CD8-positive, alpha-beta T cell (primary cell): ENCODE measurements at places on chromosomes 2 and 18.

DNA sequence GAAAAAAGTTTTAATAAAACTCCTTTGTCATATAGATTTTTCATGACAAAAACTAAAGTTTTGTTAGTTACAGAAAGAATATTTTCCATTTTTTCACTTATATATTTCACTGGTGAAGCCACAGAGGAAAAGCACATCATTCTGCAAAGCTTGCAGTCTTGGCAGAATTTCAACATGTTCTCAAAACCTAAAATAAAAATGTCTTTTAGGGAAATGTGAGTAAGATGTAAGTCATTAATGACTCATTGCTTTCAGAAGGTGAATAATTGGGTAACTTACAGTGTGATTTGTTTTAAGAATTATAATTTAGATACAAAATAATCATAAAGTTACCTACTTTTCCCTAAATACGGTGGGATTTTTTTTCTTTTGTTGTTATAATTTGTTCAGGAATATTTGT, 43.4 kb upstream of the TNFRSF11A start:
- no peak for DNase-seq

DNA sequence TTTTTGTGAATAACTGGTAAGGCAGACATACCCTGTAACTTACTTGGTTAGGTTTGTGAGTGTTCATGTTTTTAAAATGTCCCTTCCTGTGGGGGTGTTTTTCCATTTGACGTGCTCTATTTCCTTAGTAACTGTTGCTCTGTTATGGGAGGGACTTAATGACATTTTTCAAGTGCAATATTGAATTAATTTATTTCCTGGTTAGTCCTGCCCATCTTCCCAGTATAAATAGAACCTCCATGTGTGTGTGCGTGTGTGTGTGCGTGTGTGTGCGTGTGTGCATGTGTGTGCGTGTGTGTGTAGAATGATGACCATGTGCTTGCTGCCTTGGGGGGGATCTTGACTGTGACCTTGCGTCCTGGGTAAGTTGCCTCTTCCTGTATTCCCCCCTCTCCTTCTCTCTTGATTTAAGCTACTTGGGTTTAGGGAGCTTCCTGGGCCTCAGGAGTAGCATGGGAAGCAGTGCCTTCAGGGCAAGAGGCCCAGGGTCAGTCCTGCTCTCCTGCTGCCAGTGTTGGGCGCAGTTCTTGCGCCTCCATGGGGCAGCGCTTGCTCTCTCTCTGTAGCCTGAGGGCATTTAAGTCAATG, 163.9 kb downstream of the LDLRAD4 start:
- no peak for DNase-seq

GRCh38 chr18:55343396-55344073, 244.5 kb downstream of the TCF4 start:
- no peak for DNase-seq

DNA sequence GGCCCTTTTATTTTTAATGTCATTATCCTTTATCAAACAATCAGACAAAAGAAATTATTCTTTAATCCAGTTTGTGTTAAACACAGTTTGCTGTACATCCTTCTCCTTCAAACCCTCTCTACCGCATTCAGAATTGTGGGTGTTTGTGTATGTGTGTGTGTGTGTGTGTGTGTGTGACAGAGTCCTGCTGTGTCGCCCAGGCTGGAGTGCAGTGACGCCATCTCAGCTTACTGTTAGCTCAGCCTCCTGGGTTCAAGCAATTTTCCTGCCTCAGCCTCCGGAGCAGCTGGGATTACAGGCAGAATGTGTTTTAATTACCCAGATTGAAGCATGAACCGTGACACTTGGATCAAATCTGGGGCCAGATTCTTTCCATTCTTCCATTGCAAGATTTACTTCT, 723.7 kb downstream of the DCDC2C start:
- no peak for DNase-seq

DNA sequence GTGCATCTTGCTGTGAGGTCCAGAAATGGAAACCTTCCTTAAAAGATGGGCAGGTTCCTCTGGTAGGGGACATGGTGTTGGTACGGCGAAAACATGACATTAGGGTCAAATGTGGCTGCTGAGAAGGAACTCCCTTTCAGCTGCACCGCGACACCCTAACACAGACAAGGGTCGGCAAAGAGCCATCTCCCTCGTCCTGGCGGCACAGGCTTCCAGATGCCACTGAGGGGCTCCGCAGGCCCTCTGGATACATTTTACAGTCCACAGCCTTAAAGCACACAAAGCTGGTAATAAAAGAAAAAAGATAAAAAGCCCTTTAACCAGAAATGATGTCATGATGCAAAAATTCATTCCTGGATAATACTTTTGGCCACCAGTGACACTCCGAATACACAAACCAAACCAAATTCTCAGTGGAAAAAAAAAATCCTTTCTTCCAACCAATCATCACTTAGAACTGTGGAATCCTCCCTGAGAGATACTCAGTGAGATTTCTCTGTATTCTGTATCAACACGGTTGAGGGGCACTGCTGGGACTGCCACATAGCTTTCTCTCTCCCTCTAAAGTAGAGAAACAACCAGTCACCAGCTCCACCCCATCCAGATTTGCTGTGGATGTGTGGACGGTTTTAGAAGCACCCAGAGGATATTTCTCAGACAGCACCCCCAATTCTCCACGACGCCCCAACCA, 174.8 kb downstream of the HDAC4 start:
- DNase-seq = no peak

DNA sequence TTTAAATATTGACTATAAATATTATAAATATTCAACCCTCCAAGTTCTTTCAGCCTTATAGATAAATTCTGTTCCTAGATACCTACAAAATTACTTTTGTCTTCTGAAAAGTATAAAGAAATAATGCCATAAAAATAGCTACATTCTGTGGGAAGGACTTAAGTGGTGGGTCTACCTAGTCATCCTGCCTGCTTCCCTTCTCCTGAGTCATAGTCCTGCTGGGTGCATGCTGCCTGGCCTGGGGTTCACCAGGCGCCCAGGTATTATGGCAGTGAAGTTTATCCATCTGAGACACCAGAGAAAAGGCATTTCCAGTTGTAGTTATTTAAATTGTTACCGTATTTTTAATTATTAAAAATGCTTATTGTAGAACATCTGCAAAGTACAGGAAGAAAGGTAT, 167.5 kb downstream of the SLC39A10 start:
- no peak for DNase-seq

GRCh38 chr18:37438417-37439180, 127.0 kb downstream of the CELF4 start:
- no peak for DNase-seq

DNA sequence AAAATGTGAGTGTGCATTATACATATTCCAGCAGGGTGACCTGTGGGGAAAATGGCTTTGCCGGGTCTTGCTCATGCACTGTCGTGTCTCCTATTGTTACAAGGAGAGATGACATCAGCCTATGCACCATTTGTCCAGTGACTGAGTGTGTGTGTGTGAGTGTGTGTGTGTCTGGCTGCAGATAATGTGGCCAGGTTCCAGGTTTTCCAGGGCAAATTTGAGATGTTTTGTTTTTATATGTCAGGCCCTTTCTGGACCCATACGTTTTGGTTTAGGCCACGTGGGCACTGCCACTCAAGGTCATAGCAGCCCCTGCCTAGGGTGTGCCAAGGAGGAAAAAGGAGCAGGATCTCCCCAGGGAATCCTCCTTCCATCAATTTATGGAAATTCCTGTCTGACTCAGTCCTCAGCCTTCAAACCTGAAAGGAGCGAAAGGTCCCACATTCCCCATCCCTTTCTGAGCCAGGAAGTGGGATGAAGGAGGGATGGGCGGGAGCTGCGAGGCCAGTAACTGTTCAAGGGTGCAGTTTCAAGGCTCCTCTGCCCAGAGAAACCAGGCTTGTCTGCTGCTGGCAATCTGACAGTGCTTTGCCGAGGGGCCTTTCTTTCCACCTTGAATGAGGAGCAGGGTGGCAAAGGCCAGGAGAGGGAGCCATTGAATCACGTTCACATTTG, 93.0 kb upstream of the SMAD2 start:
- no peak for DNase-seq

GRCh38 chr2:52345082-52345481, 1313.2 kb upstream of the NRXN1 start:
- no peak for DNase-seq

GRCh38 chr18:7512348-7512747, 54.8 kb upstream of the PTPRM start:
- no peak for DNase-seq

DNA sequence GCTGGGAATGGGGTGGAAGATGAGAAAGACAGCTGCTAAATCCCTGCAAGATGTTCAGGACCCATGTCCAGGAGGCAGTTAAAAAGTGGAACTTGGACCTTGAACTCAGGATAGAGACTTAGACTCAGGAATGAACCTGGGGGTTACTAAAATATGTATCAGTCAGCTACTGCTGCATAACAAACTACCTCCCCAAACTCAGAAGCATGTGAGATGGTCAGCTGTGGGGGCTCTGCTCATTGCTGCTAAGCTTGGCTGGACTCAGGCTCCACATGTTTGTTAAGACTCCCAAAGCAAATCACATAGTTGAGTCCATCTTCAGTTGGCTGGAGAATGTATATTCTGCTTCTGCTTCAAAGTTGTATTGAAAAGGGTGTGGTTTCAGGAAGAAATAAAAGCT, 61.4 kb upstream of the COPS8 start:
- no peak for DNase-seq

DNA sequence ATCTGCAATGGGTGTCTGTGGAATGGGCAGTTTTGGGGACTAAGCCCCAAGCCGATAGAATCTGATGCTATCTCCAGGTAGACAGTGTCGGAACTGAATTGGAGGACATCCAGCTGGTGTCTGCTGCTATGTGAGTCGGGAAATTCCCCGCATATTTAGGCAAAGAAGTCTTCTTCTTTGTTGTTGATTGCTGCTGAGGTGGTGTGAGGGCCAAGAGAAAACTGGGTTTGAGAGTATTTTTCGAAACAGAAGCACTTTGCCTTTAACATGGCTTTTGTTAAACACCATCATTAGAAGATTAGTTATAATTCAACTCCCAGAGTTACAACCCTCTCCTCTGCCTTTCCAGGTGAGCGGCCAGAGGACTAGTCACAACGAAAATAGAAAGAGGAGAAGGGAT, 49.4 kb upstream of the ACTR3 start:
- no peak for DNase-seq

GRCh38 chr2:72126186-72127100, 21.2 kb downstream of the CYP26B1 start:
- peak; percentile 13 for DNase-seq

DNA sequence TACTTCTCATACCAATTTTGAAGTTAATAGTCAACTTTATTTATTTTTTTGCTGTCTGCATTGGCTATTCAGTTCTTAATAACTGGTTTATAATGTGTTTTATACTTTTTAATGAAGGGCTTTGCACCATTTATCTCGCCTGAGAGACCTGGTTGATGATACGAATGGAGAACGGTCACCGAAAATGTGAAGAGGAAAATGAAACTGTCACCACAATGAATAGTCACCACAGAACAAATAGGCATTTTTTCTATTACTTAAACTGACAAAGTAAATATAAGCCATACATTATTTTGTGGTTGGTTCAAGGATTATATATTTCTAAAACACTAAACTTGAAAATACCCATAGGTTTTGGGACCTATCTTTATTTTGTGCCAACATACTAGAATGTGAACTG, 20.4 kb downstream of the C18orf54 start:
- DNase-seq = no peak

GRCh38 chr2:69375494-69376353, 11.3 kb downstream of the GFPT1 start:
- no peak for DNase-seq

GRCh38 chr2:43075811-43076585, 150.4 kb downstream of the ZFP36L2 start:
- DNase-seq = no peak

DNA sequence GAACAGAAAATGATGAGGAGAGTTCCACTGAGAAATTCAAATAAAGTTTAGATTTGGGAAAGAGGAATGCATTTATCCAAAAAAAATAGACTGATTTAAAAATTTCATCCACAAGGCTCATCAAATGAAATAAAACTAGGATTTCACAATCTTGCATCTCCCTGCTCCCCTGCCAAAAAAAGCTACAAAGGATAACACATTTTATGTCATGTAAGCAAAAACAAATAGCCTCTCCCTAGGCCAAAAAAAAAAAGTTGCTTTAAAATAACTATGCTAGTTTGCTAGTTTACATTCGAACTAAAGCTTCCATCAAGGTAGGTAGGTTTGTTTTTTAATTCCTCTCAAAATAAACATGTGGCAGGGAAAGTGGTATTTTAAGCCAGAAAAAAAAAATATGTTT, 465.5 kb upstream of the ID2 start:
- DNase-seq = no peak

DNA sequence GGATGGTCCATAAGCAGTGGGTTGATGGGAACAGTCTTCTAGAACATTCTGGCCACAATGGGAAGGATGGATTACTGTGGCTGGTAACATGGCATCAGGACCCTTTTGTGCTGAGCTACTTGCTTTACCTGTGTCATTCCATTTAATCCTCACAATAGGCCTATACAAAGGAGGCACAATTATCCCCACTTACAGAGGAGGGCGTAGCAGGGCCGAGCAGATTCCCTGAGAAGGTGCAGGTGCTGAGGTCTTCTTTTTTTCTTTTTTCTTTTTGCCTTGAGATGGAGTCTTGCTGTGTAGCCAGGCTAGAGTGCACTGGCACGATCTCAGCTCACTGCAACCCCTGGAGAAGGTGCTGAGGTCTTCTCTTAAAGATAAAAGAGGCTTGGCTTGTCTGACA, 6.7 kb upstream of the LRRC30 start:
- no peak for DNase-seq

DNA sequence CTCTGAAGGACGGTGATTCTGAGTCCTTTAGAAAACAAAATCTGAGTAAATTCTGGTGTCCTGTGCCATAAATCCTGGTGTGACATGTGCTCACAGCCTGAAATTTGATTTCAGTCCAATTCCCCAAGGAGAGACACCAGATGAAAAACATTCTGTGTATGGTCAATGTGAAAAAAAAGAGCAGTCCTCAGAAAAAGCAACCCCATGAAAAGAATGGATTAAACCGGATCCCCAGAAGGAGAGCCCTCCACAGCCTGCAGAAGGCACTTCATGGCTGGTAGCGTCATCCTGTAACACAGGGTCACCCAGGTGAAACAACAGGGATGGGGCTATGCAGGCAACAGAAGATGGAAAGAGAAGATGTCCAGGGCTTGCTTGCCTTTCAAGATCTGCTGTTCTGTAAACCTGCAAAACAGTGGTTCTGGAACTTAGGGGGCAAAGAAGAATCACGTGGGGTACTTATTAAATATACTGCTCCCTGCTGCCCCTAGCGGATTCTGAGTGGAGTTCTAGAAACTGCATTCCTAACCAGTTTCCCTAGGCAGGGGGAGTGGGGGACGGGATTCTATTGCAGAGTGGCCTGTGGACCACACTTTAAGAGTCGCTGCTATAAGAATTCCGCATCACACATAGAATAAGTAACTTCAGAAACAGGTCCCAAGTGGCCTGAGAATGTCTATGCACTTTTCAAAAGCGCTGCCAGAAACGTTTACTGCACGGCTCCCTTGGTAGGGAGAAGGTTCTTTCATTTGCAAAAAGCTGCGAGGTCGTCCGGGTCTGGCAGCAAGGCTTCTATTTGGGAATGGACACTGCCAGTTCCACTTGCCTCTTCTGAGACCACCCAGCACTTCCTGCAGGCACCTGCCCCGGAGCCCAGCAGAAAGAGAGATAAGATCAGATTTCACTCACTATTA, 118.9 kb upstream of the ARL5A start:
- no peak for DNase-seq
